ENCODE measurements at places on chromosomes 5 and 9.

DNA sequence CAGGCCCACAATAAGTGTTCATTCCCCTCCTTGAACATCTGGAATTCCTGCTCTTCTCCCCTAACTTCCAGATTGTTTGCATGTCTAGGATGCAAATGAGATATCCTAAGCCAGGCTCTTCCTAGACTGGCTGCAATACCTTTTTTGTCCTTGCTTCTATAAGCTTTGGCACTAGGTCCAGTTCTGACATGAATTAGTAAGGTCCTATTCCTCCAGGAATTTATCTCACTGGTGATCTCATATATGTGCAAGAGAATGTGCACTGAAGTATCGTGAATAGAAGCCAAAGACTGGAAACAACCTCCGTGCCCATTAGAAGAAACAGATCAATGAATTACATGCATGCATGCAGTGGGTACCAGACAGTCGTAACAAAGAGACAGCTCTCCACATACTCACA is 25.2 kb downstream of the DUSP1 start:
- DNase-seq: no peak

GRCh38 chr9:34452568-34452967 is 5.8 kb downstream of the FAM219A start:
- no peak for DNase-seq

DNA sequence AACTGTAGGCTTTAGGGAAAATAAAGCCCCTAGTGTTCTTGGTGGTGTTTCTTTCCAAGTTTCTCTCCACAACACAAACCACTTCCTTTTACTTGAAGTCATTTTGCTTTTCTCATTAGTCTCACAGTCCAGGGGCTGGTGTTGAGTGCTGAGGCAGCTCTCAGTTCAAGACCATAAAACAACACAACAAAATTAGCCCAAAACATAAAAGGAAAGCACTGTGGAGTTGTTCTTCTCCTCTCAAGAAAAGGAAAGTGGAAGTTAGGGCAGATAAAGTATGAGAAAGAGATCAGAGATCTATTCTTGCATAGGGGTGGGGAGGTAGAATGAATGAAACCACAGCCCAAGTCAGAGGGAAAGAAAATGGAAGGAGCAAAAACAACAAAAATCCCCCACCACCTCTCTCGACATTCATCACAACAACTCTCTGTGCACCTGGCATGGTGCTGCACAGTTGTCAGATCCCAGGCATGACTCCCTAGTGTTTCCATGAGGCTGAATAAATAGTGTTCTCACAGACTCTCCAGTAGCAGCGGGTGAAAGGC is 569.9 kb downstream of the RAB3C start:
- no peak for DNase-seq

- DNase-seq: no peak
Observed at GRCh38 chr5:119291877-119292276, 63.9 kb upstream of the TNFAIP8 start.

GRCh38 chr5:117740268-117740667 is 1165.6 kb upstream of the SEMA6A start:
- no peak for DNase-seq

DNA sequence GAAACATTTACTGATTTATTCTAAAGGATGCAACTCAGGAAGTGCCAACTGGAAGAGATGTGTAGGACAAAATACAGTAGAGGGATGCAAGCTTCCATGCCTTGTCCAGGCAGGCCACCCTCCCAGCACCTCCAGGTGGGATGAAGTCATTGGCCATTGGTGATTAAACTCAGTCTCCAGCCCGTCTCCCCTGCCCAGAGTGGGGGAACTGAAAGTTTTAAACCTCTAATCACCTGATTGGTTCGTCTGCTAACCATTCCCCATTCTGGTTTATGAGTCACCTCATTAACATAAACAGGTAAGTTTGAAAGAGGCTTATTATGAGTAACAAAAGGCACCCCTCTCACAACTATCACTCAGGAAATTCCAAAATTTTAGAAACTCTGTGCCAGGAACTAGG is 8.1 kb downstream of the TNFAIP8 start:
- no peak for DNase-seq

GRCh38 chr9:116599342-116599884 is 87.7 kb upstream of the TRIM32 start:
- DNase-seq: no peak

DNA sequence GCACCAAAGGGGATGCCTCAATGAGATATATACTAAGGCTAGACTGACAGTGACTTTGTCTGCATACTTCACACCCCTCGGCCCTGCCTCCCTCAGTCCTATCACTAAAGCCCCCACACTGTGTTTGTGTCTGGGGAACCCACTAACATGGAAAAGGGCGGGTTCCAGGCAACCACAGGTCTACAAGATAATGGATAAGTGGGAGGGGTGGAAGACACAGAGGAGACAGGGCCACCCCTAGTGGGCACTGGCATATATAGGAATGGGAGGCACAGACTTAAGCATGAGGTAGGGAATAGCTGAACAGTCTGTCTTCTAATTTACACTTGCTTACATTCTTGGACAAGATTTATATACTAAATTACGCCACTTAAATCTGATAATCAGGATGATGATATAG is 74.0 kb downstream of the SLIT3 start:
- DNase-seq: no peak

DNA sequence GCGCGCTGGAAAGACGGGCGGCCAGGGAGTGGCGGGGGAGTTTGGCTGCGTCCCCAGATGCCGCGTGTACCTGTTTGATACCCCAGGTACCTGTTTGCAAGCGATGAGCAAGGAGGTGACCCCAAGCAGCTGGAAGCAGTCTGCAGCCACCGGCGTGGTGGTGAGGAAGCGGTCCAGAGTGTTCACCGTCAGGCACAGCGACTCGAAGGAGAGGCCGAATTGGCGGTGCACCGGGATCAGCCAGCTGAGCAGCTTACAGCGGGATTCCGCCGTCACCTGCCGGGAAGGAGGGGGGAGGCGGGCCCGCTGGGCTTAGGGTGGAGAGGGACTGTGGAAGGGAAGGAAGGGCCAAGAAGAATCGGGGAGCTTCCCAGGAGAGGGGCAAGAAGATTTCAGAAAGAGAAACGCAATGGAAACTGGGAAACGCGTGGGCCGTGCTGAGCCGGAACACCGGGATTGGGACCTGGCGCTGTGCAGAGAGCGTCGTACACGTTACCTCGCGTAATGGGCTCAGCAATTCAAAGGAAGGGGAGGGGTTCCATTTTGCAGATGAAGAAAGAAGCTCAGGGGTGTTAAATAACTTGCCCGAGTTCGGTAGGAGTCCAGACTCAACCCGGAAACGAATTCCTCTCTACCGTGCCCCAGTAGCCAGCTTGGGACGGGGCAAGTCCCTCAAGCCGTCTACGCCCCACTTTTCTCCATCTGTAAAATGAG is 980 bp downstream of the CCNO start:
- DNase-seq: peak; percentile 72

DNA sequence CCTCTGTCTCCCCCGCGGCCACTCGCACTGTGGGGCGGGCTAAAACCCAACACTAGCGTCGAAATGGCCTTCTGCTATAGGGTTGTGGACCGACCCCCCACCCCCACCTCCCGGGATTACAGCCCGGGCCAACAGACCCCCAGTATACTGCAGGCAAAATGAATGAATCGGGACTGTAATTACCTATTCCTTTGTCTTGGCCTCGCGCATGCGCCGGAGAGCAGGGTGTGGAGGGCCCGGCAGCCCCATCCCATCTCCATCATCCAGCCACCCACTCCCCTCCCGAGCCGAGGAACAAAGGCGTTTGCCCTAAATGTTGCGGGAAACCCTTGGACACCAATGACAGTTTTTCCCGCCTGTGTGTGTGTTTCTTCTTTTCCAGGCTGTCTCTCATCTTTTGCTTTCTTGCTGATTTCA is 1.6 kb downstream of the BASP1 start:
- DNase-seq: peak; percentile 83

DNA sequence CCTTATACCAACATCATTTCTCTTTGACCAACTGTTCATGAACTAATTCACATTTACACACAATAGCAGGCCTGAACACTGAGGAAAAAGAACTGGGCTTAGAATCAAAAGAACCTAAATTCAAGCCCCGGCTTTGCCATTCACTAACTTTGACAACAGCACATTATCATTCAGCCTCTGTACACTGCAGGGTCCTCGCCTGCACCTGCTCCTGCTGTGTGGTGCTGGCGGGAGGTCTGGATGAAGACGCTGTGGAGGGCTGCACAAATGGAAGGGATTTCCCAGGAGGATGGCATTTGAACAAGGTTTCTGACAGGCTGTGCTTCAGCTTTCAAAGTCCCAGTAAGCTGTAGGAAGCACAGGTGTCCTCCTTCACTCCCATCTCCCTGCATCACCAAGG is 151.2 kb downstream of the ZDHHC21 start:
- DNase-seq: no peak

DNA sequence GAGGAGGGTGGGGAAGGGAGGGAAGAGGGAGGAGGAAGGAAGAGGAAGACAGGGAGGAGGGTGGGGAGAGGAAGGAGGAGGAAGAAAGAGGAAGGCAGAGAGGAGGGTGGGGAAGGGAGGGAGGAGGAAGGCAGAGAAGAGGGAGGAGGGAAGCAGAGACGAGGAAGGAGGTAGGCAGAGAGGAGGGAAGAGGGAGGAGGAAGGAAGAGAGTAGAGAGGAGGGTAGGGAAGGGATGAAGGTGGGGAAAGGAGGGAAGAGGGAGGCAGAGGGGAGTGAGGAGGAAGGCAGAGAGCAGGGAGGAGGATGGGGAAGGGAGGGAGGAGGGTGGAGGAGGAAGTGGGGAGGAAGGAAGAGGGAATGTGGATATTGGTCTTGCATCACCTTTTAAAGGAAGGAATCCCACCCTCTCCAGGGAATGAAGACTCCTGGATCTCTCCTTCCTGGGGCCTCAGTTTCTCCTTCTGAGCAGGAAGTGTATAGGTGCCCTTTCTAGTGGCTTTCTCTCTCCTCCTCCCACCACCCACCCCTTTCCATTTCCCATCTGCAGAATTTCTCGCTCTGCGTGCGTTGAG is 188.9 kb upstream of the ZNF618 start:
- DNase-seq: no peak

DNA sequence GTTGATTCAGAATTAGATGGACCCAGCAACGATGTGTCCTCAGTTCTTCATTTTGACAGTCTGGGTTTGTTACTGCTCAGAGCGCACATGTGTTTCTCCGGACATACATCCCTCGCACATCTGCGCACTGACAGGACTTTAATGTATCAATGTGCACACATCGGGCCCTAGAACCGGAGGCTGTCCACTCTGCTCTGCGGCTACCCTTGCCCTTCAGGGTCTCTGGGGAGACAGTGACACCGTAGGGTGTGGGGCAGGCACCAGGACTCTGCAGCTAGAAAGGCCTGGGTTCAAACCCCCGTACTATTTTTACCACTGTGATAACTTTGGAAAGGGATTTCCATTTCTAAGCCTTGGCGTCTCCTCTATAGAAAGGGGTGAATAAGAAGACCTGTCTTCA is 23.5 kb upstream of the LPCAT1 start:
- DNase-seq: no peak

- peak; percentile 68 for DNase-seq
Observed at GRCh38 chr5:73318308-73318719, 130.3 kb downstream of the FOXD1 start.

GRCh38 chr5:35281613-35282012 is 51.3 kb upstream of the PRLR start:
- no peak for DNase-seq

GRCh38 chr5:126360467-126360866 is 62.7 kb upstream of the GRAMD2B start:
- no peak for DNase-seq

- DNase-seq: peak; percentile 13
Observed at GRCh38 chr5:179512452-179513000, 37.8 kb upstream of the RUFY1 start.

DNA sequence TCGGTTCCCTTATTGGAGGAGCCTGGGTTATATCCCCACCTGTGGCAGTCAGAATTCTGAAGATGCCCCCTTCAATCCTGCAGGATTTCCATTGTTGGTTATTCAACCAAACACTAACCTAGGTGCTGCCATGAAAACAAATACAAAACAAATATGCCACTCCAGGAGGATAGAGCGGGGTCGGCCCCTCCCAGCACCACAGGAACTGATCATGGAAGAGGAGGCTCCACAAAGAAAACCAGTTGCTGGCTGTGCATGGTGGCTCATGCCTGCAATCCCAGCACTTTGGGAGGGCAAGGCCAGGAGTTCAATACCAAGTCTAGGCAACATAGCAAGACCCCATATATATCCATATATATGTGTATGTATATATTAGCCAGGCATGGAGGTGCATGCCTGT is 13.2 kb upstream of the ADGRD2 start:
- peak; percentile 23 for DNase-seq

- DNase-seq: no peak
Observed at GRCh38 chr5:135210286-135211055, 176.4 kb upstream of the PITX1 start.

DNA sequence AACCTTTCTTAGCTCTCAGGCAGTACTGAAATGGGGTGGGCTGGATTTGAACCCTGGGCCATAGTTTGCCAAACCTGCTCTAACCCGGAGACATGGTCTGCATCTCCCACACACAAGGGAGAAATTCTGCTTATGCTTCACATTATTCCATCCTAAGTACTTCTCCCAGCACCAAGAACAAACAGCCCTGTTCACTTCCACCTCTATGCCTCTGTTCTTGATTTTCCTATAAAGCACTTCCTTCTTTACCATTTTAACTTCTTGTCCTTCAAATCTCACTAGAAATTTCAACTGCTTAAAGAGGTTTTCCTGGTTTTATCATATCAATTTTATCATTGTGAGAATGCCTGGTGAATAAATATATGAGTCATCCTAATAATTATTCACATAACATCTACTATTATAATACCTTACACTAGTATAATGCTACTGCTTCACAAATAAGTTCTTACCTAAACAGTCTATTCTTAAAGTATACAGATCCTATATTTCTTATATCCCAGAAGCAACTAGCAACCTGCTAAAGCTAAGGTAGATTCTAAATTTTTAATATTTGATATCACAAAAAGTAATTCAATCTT is 12.7 kb downstream of the FEM1C start:
- DNase-seq: no peak

DNA sequence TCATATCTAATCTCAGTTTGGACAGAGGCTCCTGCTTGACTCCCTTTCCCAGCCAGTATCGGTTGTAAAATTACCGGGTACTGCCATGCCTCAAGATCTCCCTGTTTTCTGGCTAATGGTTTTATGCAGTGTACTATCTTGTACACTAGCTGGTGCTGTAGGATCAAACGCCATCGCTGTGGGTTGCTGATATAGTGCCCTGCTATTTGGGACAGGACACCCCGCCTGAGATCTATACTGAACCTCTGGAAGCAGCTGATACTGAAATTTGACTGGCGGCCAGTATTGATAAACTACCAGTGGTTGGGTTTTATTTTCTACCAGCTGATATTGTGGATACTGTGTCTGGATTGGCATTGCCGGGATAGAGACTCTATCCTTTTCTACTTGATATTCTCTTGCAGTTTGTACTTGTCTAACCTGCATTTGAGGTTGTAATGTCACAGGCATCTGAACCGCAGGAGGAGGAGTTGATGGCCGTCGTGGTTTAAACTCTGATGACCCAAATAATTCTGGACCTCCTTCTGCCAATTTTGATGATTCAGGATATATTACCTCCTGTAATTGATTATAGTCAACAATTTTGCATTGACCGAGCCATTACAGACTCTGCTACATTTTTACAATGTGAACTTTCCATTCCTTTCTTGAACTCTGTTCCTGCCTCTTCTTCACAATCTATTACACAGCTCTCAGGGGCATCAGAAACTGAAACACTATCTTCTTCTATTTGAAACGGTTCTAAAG is 112.5 kb upstream of the LARP1 start:
- DNase-seq: no peak

GRCh38 chr9:6910032-6910431 is 152.3 kb downstream of the KDM4C start:
- DNase-seq: no peak

All from islet precursor cell (in vitro differentiated cells).